ENCODE measurements at places on chromosomes 6 and 20.

- DNase-seq = no peak
These were observed 80.8 kb upstream of the STMND1 start for GRCh38 chr6:17020889-17021538.

GRCh38 chr6:31004794-31005193 lies 5.5 kb upstream of the MUC22 start:
- DNase-seq = no peak

GRCh38 chr20:62575976-62576722 lies 66.2 kb upstream of the SLCO4A1 start:
- no peak for DNase-seq

DNA sequence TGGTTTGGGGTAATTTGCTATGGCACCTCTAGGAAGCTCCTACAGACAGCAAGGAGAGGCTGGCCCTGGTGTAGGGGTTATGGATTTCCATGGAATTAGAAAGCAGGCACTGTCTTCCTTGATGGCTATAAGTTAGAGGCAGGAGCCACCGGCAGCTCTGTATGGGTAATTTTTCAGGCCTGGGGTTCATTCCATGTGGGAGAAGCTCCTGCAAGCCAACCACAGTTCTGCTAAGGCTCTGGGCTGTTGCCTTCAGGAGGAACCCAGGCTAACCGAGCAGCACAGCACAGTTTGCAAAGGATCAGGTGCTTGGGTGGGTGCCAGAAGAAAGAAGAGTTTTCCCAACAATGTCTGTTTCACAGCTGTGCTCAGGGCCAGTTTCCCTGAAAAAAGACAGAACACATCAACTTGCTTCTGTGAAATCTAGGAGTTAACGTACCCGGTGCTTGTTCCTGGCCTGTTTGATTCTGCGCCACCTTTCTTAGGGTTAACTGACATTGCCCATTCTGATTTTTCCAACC lies 162.8 kb upstream of the MYLIP start:
- peak; percentile 57 for DNase-seq

Measured in osteocyte (in vitro differentiated cells).